ENCODE measurements at places on chromosomes 2 and 18. TPM values are rescaled to one million over a fixed set of nuclear protein-coding genes. Genes with fewer than 3 reads are reported as not detected.

DNA sequence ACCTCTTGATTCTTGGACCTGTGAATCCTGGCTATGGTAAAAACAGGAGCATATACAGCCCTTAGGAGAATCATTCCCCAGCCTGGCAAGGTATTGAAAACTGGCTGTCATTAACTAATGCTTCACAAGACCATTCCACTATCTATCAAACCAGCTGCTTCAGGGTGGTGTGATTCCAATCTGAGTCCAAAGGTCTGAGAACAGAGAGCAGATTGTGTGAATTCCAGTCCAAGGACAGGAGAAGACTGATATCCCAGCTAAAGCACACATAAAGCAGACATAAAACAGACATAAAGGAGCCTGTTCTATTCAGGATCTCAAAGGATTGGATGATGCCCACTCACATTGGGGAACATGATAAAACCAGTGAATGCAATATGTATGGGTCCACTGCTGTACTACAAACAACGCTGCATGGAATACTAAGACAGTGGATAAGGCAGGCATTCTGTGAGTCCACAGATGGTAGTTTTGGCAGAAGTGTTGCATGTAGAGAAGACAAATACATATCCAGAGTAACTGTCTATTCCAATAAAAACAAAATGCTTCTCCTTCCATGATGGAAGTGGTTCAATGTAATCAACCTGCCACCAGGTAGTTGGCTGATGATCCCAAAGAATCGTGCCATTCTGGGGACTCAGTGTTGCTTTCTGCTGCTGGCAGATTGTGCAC, 363.9 kb downstream of the KCNJ3 start:
- DNase-seq, result no peak

DNA sequence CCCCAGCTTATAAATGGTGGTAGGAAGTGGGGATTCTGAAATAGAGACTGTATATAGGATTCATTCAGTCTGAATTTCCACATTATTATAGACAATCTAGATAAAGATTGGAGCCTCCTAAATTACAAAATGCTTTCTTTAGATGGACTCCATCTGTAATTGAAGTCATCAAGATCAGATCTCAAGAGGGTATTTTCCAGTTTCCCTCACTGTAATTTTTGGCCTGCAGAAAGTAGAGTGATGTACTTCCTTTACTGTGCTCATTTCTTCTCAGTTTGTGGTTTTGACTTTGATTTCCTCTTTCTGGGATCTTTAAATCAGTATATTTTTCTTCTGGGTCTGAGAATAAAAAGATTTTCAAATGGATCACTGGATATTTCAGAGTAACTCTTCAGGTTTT, 7.2 kb downstream of the BABAM2 start:
- no peak for DNase-seq

DNA sequence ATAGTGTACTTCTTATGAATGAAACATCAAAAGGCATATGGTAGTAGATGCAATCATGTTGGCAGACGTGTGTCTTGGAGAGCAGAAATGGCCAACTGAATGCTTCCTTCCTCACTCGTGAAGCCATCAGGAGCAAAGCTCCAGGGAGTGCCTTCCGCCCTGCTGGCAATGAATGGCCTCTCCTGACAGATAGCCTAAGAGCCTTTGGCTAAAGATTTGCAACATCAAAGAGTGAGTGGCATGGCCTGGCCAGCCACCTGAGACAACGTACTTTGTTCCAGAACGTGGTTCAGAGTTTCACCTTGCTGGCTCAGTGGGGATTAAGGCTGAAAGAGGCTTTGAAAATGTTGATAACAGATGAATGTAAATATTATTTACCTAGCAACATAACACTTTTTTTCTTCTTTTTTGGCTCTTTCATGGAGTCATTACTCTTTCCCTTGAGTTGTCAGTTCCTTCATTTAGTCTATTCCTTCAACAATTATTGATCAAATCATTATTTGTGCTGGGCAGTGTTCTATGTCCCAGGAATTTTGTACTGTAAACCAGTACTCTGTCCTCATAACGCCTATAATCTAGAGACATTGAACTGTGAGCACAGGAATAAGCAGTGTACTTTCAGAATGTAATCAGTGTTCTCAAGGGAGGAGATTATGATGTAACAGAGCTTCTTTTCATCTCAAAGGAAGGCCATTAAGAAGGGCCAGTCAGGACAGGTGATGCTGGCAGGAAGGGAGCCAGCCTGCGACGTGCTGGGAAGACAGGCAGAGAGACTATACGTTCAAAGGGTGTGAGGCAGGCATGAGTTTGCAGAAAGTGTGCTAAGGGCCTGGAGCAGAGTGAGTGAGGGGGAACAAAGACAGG, 59.4 kb upstream of the SH3RF3 start:
- no peak for DNase-seq

GRCh38 chr2:1972948-1973347, 228.6 kb upstream of the PXDN start:
- no peak for DNase-seq

TYMS gene
- total RNA-seq, result 6.3 TPM

DNA sequence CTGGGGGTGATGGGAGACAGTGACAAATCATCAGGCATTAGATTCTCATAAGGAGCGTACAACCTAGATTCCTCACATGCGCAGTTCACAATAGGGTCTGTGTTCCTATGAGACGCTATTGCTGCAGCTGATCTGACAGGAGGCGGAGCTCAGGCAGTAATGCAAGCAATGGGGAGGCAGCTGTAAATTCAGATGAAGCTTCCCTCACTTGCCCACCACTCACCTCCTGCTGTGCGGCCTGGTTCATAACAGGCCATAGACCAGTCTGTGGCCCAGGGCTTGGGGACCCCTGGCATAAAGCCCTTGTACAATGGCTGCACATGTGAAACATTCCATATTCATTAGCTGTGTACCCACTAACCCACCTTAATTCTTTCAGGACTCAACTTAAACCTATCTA, 18.0 kb downstream of the NMUR1 start:
- no peak for DNase-seq

DNA sequence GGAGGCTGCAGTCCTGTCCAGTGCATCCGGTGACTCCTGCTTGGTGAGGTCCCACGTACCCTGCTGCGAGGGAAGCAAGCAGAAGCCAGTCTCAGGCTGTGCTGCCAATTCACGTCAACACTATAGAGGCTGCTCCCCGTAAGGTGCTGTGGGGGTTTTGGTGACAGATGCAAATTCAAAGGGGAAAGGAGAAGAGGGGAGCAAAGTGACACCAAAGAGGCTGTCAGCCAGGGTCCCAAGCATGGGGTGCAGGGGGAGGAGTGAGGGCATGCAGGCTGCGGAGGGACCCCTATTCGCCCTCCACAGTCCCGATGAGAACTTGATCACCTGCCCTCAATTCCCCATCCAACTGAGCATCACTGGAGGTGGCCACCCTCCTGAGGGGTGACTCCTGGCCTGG, 179.4 kb upstream of the HS6ST1 start:
- no peak for DNase-seq

GRCh38 chr2:16632598-16632997, 33.0 kb downstream of the CYRIA start:
- DNase-seq, result no peak

- DNase-seq, result no peak
These were observed 18.1 kb downstream of the NABP1 start for GRCh38 chr2:191696001-191696400.

RGPD3 gene
- total RNA-seq, result 0.15 TPM

G6PC2 gene
- total RNA-seq, result not detected

- no peak for DNase-seq
These were observed 17.5 kb upstream of the TBC1D8 start for GRCh38 chr2:101168706-101169105.

FAM237A gene
- total RNA-seq, result not detected

GRCh38 chr2:237833546-237833945, 25.9 kb upstream of the RAMP1 start:
- no peak for DNase-seq

SAG gene
- total RNA-seq, result not detected

FOXD4L1 gene
- total RNA-seq, result not detected

GRCh38 chr2:126952216-126952615, 53.5 kb downstream of the TEX51 start:
- DNase-seq, result no peak

CXCR1 gene
- total RNA-seq, result 0.74 TPM

SLC4A5 gene
- total RNA-seq, result 0.60 TPM

ANKRD53 gene
- total RNA-seq, result 0.42 TPM

GRCh38 chr2:234845602-234846590, 105.9 kb upstream of the SH3BP4 start:
- DNase-seq, result no peak

AMER3 gene
- total RNA-seq, result not detected

DNA sequence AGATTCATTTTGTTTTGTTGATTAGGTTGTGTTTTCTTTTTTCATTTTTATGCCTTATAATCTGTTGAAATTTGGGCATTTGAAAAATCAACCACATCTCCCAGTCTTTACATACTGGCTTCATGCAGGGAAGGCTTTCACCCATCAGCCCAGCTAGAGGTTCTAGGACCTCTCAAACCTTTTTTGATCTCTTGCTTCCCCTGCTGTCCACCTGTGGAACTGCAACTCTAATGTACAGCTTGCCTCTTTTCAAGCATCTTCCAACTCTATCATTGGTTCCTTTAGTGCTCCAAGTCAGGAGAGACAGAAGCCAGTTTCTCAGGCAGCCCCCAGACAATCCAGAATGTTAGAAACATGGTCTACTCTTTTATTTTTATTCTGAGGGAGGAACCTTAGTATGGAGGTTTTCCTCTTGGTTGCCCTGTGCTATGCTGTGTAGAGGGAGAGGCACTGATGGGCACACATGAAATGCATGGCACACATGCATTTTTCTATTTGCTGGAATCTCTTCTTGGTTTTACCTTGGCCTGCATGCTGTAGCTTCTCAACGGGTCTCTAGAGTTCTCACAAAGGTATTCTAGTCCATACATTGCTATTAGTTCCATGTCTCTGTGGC, 107.2 kb upstream of the L3MBTL4 start:
- peak; percentile 61 for DNase-seq

GRCh38 chr2:204870053-204870452, 324.8 kb downstream of the PARD3B start:
- no peak for DNase-seq

RAB27B gene
- 0.68 TPM for total RNA-seq

ANKRD44 gene
- 13.1 TPM for total RNA-seq

ARHGAP25 gene
- total RNA-seq, result 4.3 TPM

DNA sequence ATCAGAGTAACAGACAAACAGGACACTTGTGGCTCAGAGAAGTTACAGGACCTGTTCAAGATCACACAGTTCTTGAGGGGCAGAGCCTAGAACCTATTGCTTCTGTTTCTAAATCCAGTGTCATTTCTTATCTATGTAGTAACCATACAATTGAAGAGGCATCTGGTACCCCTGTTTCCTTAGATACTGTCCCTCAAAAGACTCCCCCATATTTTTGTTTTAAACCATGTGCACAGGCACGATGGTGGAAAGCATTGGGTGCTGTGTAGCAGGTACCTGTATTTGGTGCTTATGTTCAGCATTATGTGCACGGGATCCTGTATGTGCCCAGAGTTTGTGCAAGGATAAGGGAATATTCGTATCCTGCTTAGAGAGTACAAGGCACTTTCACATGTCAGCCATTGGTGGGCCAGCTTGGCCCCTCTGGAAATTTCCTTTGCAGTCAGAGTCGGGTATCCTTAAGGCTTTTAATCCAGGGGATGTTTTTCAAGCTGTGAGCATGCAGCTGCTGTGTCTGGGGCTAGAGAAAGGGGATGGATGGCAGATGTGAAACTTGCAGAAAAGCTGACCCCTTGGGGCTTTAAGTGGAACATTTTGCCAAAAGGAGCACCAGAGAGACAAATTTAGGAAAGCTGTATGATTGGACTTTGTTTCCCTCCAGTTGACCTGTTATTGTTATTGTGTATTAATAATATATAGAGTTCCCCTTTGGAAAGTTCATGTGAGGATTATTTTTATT, 2.1 kb downstream of the LBH start:
- no peak for DNase-seq

- DNase-seq, result no peak
These were observed 31.7 kb upstream of the TTC32 start for GRCh38 chr2:19933351-19933981.

- no peak for DNase-seq
These were observed 304.4 kb downstream of the GALR1 start for GRCh38 chr18:77554061-77554460.
